ENCODE measurements at places on chromosomes 12 and 14. TPM values are rescaled to one million over a fixed set of nuclear protein-coding genes. Genes with fewer than 3 reads are reported as not detected.

DNA sequence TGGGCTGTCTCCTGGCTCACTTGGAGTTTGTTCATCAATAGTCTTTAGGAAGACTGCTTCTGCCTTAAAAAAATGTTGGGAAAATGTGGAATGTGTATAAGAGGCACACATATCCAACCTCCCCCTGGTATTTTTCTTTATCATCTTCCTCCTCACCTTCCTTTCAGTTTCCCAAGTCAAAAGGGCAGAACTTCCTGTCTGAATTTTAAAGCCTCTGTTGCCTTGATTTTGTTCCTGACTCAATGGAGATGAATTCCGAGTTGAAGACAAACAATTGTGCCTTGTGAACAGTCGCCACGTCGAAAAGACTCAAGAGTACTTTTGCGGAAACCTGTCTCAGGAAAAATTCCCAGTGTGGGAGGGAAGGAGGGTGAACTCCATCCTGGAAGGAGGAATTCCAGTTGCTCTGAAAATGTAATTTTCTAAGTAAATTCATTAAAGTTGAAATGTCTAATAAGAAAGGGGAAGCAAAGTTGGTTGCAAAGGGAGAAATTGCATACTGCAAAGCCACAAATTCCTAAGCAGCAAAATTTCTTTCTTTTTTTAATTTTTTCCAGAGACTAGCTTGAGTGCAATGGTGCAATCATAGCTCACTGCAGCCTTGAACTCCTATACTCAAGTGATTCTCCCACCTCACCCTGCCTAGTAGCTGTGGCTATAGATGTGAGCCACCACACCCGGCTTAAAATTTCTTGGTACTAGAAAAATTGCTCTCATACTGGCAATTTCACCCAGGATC, 50.2 kb upstream of the ELK3 start:
- no peak for DNase-seq
- H3K27me3 ChIP-seq: no peaks in the 10 kb centered on the region
- peaks cover 19% of the 10 kb centered on the region for H3K4me1 ChIP-seq
- H3K36me3 ChIP-seq: no peaks in the 10 kb centered on the region
- no peak overlapping the region for H3K4me3 ChIP-seq
- H3K27ac ChIP-seq: peak overlapping the region; percentile 45

DNA sequence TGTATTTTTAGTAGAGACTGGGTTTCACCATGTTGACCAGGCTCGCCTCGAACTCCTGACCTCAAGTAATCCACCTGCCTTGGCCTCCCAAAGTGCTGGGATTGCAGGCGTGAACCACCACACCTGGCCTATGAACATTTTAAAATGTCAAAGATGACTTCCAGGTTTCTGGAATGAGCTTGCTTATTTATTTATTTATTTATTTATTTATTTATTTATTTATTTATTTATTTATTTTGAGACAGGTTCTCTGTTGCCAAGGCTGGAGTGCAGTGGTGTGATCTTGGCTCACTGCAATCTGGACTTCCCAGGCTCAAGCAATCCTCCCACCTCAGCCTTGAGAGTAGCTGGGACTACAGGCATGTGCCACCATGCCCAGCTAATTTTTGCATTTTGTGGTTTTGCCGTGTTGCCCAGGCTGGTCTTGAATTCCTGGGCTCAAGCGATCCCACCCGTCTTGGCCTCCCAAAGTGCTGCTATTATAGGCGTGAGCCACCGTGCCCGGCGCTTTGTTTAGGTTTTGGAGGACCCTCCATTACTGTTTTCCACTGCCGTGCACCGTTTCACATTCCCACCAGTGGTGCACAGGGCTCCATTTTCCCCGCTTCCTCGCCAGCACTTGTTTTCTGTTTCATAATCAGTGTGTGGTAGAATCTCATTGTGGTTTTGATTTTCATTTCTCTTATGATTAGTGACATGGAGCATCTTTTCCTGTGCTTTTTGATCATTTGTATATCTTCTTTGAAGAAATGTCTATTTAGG, 6.4 kb upstream of the CFAP251 start:
- H3K4me1 ChIP-seq: peaks cover 23% of the 10 kb centered on the region
- H3K27me3 ChIP-seq: no peaks in the 10 kb centered on the region
- DNase-seq: no peak
- H3K27ac ChIP-seq: no peak overlapping the region

GRCh38 chr14:32028599-32028998, 48.5 kb upstream of the ARHGAP5 start:
- H3K4me3 ChIP-seq: no peak overlapping the region
- no peaks in the 10 kb centered on the region for H3K36me3 ChIP-seq
- H3K27ac ChIP-seq: no peak overlapping the region
- no peaks in the 10 kb centered on the region for H3K27me3 ChIP-seq
- H3K4me1 ChIP-seq: no peaks in the 10 kb centered on the region
- no peak for DNase-seq

DNA sequence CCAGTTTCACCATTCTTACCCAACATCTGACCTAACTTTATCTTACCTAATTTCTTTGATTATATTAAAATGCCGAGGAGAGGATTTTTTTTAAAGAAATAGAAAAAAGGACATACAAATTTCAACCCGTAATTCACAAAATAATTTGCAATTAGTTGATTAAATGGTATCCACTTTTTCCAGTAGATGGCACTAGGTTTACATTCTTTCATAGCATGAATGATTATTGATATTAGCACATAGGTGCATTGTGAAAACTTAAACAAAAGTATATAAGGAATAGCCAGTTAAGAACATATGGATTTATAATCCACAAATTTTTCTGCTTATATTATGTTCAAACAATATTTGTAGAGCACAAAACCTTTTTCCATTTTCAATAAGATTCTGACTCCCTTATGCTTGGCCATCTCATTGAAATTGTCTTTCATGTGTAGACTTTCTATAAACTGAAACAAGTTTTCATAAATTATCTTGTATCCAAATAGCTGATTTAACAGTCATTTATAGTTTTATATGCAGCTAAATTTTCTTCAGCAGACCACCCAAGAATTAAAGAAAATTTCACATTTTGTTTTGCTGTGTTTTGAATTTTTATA, 35.3 kb downstream of the MSRB3 start:
- H3K4me3 ChIP-seq: no peak overlapping the region
- no peak overlapping the region for H3K27ac ChIP-seq
- H3K4me1 ChIP-seq: no peaks in the 10 kb centered on the region
- no peak for DNase-seq
- H3K27me3 ChIP-seq: no peaks in the 10 kb centered on the region
- no peaks in the 10 kb centered on the region for H3K36me3 ChIP-seq

GRCh38 chr12:39532448-39532847, 87.2 kb downstream of the ABCD2 start:
- H3K27me3 ChIP-seq: no peaks in the 10 kb centered on the region
- no peaks in the 10 kb centered on the region for H3K4me1 ChIP-seq
- H3K27ac ChIP-seq: no peak overlapping the region
- peaks cover under 1% of the 10 kb centered on the region for H3K36me3 ChIP-seq

DNA sequence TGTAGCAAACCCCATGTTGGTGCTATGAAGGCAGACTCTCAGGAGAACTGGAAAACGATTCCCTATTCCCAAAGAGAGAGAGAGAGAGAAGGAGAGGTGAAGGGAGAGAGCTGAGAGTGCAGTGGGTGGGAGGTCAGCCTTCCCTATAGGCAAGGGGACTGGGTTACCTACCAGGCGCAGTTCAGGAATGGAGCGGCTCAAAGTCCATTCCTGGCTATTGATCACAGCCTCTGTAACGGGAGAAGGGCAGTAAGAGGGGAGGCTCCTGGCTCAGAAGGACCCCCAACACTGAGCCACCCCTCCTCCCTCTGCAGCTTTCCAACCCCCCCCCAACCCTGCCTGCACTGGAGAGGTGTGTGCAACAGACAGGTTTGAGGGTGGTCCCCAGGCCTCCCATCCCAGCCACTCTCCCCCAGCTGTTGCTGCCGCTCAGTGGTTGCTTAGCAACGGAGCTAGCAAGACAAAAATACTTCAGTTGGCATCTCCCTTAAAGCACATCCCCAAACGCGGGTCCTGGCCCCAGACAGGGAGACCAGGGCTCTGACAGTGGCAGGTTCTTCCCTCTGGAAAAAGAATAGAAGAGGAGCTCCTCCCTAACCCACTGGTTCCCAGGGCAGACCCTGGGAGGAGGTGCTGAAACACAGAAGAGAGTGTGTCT, 3.2 kb downstream of the AGAP2 start:
- H3K36me3 ChIP-seq: no peaks in the 10 kb centered on the region
- H3K27ac ChIP-seq: peak overlapping the region; percentile 62
- peaks cover 21% of the 10 kb centered on the region for H3K4me1 ChIP-seq

DNA sequence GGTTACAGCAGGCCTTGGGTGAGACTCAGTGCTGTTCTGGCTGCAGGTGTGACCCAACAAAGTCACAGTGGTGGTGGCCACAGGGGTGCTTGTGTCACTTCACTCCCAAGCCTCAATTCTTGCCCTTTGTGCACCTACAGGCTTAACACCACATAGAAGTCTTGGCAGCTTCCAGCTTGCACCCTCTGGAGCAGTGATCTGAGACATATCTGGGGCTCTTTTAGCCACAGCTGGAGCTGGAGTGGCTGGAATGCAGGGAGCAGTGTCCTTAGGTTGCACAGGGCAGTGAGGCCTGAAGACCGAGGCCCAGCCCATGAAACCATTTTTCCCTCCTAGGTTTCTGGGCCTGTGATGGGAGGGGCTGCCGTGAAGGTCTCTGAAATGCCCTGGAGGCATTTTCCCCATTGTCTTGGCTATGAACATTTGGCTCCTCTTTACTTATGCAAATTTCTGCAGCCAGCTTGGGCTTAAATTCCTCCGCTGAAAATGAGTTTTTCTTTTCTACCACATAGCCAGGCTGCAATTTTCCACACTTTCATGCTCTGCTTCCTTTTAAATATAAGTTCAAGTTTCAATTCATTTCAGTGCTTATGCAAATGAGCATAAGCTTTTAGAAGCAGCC, 37.7 kb downstream of the ADAM21 start:
- no peak overlapping the region for H3K27ac ChIP-seq
- no peaks in the 10 kb centered on the region for H3K27me3 ChIP-seq
- peaks cover 16% of the 10 kb centered on the region for H3K36me3 ChIP-seq
- no peak for DNase-seq

- no peaks in the 10 kb centered on the region for H3K27me3 ChIP-seq
- H3K36me3 ChIP-seq: no peaks in the 10 kb centered on the region
- H3K4me3 ChIP-seq: no peak overlapping the region
- DNase-seq: no peak
- H3K27ac ChIP-seq: peak overlapping the region; percentile 10
These were observed 41.8 kb upstream of the PTPRR start for GRCh38 chr12:70962226-70962794.

- DNase-seq: no peak
- H3K4me3 ChIP-seq: peak overlapping the region; percentile 100
- H3K36me3 ChIP-seq: peaks cover 5% of the 10 kb centered on the region
These were observed 1.7 kb downstream of the LEMD3 start for GRCh38 chr12:65171073-65171472.

DNA sequence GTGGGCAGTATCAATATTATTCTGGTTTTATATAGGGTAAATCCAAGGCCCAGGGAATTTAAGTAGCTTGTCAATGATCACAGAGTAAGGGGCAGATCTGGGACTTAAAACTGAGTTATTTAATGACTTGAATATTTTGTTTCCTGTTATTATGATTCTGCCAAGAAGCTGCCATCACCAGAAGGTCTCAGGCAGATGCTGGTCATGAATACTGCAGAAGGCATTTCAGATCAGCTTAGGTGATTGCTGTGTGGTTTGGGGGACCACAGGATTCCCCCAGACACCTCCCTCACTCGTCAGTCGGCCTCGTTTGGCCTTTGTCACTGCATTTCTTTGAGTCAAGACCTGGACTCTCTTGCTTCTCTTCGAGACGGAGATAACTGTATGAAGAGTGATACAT, 47.7 kb upstream of the EVL start:
- H3K36me3 ChIP-seq: peaks cover 11% of the 10 kb centered on the region
- H3K4me1 ChIP-seq: peaks cover 43% of the 10 kb centered on the region
- no peak overlapping the region for H3K27ac ChIP-seq
- no peaks in the 10 kb centered on the region for H3K27me3 ChIP-seq

DNA sequence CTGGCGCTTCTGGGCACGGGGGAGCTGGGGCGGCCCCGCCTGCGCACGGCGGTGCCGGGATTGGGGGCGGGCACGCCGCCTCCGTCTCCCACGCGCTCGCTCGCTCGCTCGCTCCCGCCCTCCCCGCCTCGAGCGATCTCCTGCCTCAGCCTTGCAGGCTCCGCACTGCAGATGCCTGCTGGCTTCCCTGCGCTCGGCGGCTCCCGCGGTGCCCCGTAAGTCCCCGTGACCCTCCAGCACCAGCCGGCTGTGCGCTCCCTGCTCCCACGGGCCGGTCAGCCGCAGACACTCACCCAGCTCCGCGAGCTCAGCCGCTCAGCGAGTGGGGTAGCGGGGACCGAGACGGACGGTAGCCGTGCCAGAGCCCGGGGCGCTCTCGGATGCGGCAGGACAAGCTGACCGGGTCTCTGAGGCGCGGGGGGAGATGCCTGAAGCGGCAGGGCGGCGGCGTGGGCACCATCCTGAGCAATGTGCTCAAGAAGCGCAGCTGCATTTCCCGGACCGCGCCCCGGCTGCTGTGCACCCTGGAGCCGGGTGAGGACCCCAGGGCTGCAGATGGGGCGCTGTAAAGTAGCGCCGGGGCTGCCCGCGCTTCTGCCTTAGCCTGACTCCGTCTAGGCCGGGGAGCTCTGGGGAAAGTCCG, at the start of gene TBC1D30:
Gene TBC1D30 (plus strand): TSS at position 148 of the 643 bp plus-strand sequence. CDS start 233 bp downstream, at position 381.
- peaks cover 4% of the 10 kb centered on the region for H3K36me3 ChIP-seq
- DNase-seq: peak; percentile 22
- peaks cover 77% of the 10 kb centered on the region for H3K27me3 ChIP-seq
- H3K27ac ChIP-seq: no peak within 1 kb of the TSS
- peaks cover 27% of the 10 kb centered on the region for H3K4me1 ChIP-seq
- H3K4me3 ChIP-seq: peak within 1 kb of the TSS; percentile 76

DNA sequence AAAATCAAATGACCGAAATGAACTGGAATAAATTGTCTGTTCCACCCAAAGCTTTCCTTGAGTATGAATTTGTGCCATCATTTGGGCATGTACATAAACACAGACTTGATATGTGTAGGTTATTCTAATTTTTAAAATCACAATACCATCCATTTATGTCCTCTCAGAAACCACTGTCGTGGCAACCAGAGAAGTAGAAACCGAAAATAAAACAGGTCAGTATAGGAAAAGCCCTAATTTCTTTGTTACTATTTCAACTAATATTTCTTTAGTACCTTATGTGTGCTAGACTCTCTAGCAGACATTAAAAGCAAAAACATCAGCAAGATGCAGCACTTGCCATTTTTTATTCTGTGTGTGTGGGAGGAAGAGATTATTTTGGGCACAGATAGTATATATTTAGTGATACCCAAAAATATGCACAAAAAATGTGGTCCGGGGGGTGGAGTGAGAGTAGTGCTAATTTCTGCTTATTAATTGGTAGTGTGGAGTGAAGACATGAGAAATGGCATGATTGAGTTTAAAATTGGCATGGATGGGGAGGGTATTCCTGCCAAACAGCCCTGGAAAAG, 130.8 kb upstream of the CNTN1 start:
- H3K4me3 ChIP-seq: no peak overlapping the region
- H3K4me1 ChIP-seq: no peaks in the 10 kb centered on the region
- no peak for DNase-seq
- no peaks in the 10 kb centered on the region for H3K36me3 ChIP-seq
- H3K27ac ChIP-seq: no peak overlapping the region
- H3K27me3 ChIP-seq: peaks cover 8% of the 10 kb centered on the region

GRCh38 chr12:1453810-1454209, 140.6 kb downstream of the FBXL14 start:
- peaks cover 10% of the 10 kb centered on the region for H3K36me3 ChIP-seq
- no peak overlapping the region for H3K4me3 ChIP-seq
- peaks cover 6% of the 10 kb centered on the region for H3K4me1 ChIP-seq
- no peak for DNase-seq
- H3K27ac ChIP-seq: no peak overlapping the region

The RTN1 gene
- 18.0 TPM for total RNA-seq

The NR1H4 gene
- not detected for total RNA-seq

The PPP1R36 gene
- total RNA-seq: 0.33 TPM

The ABCB9 gene
- total RNA-seq: 14.2 TPM

The SELPLG gene
- total RNA-seq: 0.51 TPM

The CDH24 gene
- total RNA-seq: 33.7 TPM

The PELI2 gene
- 16.2 TPM for total RNA-seq

The MIP gene
- total RNA-seq: not detected
